ENCODE measurements at places on chromosomes 13 and 19. TPM values are rescaled to one million over a fixed set of nuclear protein-coding genes. Genes with fewer than 3 reads are reported as not detected.

KCNN4 gene
- total RNA-seq = 110 TPM

KATNAL1 gene
- total RNA-seq = 10.9 TPM

- H3K36me3 ChIP-seq = peaks cover 28% of the 10 kb centered on the region
- H3K27ac ChIP-seq = no peak overlapping the region
- DNase-seq = no peak
- peaks cover 22% of the 10 kb centered on the region for H3K27me3 ChIP-seq
These were observed 2.1 kb upstream of the GRWD1 start for GRCh38 chr19:48443731-48444128.

DNA sequence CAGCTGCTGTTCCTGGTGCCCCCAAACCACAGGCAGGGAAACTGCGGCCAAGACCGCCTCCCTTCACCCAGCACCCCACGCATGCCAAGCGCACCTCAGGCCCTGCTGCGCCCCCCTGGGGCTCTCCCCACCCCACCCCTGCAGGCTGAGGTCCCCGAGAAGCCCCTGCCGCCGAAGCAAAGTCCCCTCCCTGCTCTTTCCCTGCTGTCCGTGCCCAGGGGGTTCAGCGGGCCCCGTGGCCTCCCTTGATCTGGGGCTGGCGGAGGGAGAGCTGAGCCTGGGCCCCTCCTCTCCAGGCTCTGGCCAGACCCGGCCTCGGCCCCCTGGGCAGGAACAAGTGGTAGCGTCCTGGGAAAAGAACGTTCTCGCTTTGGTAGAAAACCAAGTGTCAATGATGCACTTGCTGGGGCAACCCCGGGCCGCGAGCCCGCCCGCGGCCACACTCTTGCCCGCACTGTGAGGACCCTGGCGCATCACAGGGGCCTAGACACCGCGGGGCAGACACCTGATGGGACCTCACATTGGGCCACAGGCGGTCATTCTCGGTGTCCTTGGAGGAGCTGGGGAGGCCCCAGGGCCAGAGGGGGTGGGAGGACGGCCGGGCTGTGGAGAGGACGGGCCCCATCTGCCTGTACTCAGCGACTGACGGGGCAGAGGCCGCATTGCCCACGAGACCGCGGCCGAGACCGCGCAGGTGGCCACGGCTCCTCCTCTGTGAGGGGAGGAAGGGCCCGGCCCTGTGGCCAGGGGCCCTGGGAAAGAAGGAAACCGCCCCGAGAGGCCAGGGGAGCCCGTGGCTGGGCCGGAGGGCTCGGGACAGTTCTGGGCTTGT is 29.0 kb downstream of the GPX4 start:
- no peaks in the 10 kb centered on the region for H3K27me3 ChIP-seq
- H3K4me3 ChIP-seq = peak overlapping the region; percentile 91
- H3K36me3 ChIP-seq = peaks cover 24% of the 10 kb centered on the region
- peak overlapping the region; percentile 96 for H3K27ac ChIP-seq

DNA sequence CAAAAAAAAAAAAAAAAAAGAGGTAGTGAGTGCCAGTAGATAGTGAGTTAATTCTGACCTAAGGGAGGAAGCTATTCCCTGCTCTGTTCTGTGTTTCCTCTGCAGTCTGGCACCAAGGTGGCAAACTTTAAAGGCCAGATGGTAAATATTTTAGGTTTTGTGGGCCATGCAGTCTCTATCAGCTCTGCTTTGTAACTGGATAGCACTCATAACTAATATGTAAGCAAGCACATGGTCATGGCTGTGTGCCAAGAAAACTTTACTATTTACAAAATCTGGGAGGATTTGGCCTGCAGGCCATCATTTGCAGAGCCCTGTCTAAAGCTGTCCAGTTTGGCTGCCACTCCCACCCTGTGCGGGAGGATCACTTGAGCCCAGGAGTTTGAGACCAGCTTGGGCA is 4.3 kb downstream of the PIN1 start:
- H3K36me3 ChIP-seq = peaks cover 45% of the 10 kb centered on the region
- H3K27ac ChIP-seq = no peak overlapping the region
- H3K4me3 ChIP-seq = no peak overlapping the region
- H3K4me1 ChIP-seq = peaks cover 15% of the 10 kb centered on the region
- no peaks in the 10 kb centered on the region for H3K27me3 ChIP-seq

- H3K27me3 ChIP-seq = peaks cover 50% of the 10 kb centered on the region
- H3K4me1 ChIP-seq = peaks cover 15% of the 10 kb centered on the region
- DNase-seq = peak; percentile 46
These were observed 3.8 kb downstream of the APC2 start for GRCh38 chr19:1453525-1454364.

DNA sequence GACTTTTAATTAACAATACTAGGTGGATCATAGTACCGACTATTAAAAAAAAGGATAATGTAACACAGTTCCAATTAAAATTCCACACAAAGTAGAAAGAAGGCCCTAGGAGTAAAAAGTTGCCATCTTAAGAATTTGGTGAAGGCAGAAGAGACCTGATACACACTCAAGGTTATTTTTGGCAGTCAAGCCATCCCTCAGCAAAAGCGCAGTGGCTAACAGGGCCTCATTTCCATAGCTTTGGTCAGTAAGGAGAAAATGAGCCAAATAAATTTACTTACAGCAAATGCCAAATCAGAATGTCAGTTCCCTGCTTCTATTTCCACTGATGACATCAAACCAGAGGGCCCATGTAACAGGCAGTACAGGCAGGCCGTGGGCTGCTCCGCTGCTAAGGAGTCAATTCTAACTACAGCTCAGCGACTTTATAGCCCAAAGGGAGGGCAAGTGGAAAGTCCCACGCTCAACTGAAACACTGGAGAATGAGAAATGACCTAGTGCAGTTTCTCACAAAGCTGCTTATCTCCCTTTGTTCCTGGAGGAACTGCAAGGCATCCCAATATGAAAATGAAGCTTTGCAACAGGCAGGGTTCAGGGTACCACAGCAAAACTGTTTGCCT is 6.3 kb downstream of the ARGLU1 start:
- H3K36me3 ChIP-seq = peaks cover 46% of the 10 kb centered on the region
- DNase-seq = peak; percentile 80
- no peak overlapping the region for H3K4me3 ChIP-seq
- peaks cover 67% of the 10 kb centered on the region for H3K4me1 ChIP-seq
- H3K27me3 ChIP-seq = no peaks in the 10 kb centered on the region

- H3K27me3 ChIP-seq = no peaks in the 10 kb centered on the region
- peak; percentile 69 for DNase-seq
- H3K27ac ChIP-seq = peak overlapping the region; percentile 96
- peak overlapping the region; percentile 39 for H3K4me3 ChIP-seq
These were observed 371.3 kb downstream of the COG6 start for GRCh38 chr13:40026741-40027140.

GRCh38 chr13:26037302-26037701 is 14.5 kb downstream of the SHISA2 start:
- no peaks in the 10 kb centered on the region for H3K36me3 ChIP-seq
- peak; percentile 54 for DNase-seq
- H3K27me3 ChIP-seq = peaks cover 7% of the 10 kb centered on the region

GRIK5 gene
- total RNA-seq = 1.6 TPM

DNA sequence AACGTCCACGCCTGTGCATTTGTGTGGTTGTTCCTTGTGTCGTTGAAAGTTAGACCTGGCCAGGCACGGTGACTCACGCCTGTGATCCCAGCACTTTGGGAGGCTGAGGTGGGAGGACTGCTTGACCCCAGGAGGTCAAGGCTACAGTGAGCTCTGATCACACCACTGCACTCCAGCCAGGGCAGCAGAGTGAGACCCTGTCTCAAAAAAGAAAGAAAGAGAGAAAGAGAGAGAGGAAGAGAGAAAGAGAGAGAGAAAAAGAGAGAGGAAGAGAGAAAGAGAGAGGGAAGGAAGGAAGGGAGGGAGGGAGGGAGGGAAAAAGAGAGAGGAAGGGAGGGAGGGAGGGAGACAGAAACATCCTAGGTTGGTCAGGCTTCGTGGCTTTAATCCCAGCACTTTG is 5.1 kb downstream of the ZNF114 start:
- no peak overlapping the region for H3K4me3 ChIP-seq
- H3K4me1 ChIP-seq = peaks cover 9% of the 10 kb centered on the region
- no peak overlapping the region for H3K27ac ChIP-seq
- peaks cover 11% of the 10 kb centered on the region for H3K27me3 ChIP-seq
- DNase-seq = no peak
- H3K36me3 ChIP-seq = no peaks in the 10 kb centered on the region

DNA sequence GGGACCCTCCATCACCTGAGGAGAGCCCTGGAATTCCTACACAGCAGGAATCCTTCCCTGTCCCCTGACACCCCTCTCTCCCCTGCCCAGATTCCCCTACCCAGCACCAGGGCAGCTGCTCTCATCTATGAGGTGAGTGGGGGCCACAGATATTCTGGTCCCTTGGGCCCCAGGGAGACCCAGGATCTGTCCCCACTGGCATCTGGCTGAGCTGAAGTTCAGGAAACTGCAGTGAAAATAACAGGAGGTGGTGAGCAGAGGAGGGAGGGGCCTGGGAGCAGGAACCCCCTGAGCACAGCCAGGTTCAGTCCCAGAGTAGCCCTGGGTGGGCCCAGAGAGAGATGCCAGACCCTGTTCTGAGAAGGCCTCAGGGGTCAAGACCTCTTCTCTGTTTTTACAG is 10.1 kb downstream of the CEACAM21 start:
- H3K4me3 ChIP-seq = no peak overlapping the region
- no peak overlapping the region for H3K27ac ChIP-seq
- no peaks in the 10 kb centered on the region for H3K4me1 ChIP-seq

DNA sequence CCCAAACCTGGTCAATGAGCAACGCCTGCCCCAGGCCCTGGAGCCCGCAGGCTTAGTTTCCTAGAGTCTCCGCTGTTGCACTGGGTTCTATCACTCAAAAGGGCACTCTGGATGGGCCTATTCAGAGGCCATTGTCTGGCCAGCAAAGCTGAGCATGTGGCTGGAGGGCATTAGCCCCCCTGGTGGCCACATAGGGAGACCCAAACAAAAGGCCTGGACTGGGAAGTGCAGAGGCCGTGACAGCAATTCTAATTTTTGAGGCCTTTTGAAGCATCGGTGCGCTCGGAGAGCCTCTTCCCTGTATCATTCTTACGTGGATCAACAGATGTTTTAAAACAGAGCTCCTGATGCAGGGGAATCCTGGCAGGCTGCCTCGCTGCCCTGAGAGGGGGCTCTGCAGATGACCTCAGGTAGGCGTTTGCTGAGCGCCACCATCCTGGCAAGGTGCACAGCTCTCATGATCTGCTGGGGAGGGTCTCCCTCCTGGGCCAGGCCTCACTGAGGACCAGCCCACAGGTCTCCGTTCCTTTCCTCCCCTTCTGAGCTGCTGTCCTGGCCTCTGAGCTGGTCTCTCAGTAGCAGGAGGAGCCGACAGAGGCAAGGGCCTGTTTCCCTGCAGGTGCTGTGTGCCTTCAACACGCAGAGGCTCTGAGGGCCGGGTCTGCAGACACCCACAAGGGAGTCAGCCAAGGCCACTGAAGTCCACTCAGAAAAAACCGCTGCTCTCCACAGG is 190.5 kb downstream of the URI1 start:
- H3K27me3 ChIP-seq = no peaks in the 10 kb centered on the region
- no peak overlapping the region for H3K4me3 ChIP-seq
- no peak for DNase-seq
- H3K36me3 ChIP-seq = no peaks in the 10 kb centered on the region
- H3K4me1 ChIP-seq = no peaks in the 10 kb centered on the region

DNA sequence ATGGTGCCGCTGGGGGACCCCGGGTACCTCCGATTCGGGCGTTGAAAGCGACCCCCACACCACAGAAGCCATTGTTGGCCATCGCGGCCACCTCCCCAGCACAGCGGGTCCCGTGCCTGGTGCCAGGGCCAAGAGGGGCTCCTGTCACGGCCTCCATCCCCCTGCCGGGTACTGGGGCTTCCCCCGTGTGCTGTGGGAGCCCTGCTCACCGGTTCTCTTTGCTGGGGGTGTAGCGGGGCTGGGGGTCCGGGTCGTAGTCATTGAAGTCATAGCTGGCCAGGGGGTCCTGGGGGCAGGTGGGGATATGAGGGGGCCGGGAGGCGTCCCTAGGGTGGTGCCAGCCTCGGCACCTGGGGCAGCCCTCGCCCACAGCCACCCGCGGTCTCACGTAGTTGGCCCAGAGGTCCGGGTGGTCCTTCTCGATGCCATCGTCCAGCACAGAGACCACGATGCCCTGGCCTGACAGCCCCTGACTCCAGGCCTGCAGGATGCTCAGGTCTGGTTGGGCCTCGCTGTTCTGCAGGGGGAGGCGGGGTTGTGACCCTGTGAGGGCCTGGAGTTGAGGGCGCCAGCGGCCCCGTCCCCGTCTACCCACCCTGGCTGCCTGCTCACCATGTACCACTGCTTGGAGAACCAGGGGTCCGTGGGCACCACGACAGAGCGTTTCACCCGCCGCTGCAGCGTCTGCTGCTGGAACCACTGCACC is 2.4 kb downstream of the PCSK4 start:
- H3K4me1 ChIP-seq = peaks cover 9% of the 10 kb centered on the region
- DNase-seq = no peak
- no peak overlapping the region for H3K4me3 ChIP-seq
- H3K27me3 ChIP-seq = peaks cover 3% of the 10 kb centered on the region
- no peaks in the 10 kb centered on the region for H3K36me3 ChIP-seq
- no peak overlapping the region for H3K27ac ChIP-seq

- H3K27me3 ChIP-seq = no peaks in the 10 kb centered on the region
- no peak overlapping the region for H3K27ac ChIP-seq
- H3K4me1 ChIP-seq = peaks cover 22% of the 10 kb centered on the region
- H3K4me3 ChIP-seq = no peak overlapping the region
- no peak for DNase-seq
These were observed 63.1 kb downstream of the SPATA13 start for GRCh38 chr13:24223341-24224231.

DNA sequence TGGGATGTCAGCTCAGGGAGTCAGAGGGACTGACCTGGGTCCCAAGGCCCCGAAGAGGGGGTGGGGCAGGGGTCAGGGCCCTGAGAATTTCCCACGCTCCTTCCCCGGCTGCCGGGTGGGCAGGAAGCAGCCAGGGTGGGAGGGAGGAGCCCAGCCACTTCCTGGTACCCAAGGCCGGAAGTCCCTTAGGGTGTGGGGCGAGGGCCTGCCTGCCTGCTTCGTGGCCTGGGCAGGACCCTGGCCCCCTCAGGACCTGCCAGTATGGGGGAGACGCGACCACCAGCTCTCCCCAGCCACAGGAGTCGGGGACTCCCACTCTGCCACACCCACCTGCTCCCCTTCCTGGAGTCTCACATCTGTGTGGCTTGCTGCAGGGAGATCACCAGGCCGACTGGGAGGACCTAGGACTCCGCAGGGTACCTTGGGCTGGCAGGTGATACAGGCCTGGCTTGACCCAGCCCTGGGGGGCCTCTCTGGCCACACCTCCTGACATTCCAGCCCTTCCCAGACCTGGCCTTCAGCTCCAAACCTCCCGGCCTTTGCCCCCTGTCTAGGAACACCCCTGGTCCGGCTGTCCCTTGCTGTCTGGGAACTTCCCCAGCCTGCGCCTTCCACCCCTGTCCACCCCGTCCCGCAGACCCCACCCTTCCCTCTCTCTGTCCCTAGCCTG is 9.8 kb upstream of the CIRBP start:
- H3K4me1 ChIP-seq = peaks cover 55% of the 10 kb centered on the region
- DNase-seq = peak; percentile 82

GRCh38 chr13:62142048-62142447 is 726.4 kb upstream of the PCDH20 start:
- no peak for DNase-seq
- no peak overlapping the region for H3K27ac ChIP-seq
- no peaks in the 10 kb centered on the region for H3K36me3 ChIP-seq
- H3K4me3 ChIP-seq = no peak overlapping the region
- no peaks in the 10 kb centered on the region for H3K4me1 ChIP-seq
- no peaks in the 10 kb centered on the region for H3K27me3 ChIP-seq

All from activated CD4-positive, alpha-beta T cell treated with anti-CD3 and anti-CD28 coated beads for 36 hours (primary cell).